ENCODE measurements at places on chromosomes 2 and 18.

DNA sequence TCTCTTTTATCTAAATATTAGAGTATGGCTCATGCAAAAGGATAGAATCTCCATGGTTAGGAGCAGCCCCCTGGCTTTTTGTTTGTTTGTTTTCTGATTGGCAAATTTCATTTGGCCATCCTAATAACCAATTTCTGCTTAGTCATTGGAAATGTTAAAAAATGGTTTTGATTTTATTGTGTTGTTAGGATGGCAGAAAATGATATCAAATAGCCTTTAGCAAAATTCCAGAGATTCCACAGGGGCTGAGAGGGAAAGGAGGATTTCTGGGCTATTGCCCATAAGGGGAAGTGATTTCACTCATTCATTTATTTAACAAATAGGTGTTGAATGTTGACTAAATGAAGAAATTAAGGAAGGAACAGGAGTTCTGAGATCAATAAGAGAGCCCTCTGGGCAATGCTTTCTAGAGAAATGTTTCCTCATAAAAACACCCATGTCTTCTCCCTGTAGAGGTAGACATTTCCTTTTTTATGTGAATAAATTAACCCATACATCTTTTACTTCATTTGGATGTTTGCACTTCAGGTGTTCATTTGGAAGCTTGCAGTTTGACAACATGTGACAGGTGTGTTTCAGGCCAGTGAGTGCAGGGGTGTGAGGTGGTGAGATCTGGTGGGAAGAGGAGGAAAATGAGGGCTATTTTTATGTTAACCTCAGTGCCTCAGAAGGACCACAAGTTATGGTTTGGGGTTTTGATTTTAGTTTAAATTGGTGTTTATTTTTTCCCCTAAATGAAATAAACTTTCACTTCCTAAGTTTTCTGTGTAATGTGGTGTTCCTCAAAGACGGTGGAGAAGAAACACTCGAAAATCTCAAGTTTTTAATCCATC lies 61.7 kb upstream of the EPC2 start:
- no peak for DNase-seq

DNA sequence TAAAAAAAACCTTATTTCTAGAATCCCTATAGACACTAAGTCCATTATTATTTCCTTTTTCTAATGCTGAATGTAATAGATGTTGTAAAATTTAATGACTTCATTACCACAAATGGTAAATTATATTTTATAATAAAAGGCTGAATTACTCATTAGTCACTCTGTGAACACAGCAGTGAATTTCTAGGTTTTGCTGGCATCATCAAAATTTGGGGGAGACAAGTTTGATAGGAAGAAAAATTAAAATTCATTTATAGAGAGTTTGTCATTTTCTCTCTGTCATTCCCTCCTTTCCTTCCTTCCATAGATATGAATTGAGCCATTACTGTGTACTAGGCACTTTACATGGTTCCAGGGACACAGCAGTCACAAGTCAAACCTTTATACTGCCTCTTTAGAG lies 340.9 kb downstream of the TRIB2 start:
- DNase-seq, result no peak

- no peak for DNase-seq
Measured at GRCh38 chr18:34598120-34598635, 111.9 kb upstream of the DTNA start.

DNA sequence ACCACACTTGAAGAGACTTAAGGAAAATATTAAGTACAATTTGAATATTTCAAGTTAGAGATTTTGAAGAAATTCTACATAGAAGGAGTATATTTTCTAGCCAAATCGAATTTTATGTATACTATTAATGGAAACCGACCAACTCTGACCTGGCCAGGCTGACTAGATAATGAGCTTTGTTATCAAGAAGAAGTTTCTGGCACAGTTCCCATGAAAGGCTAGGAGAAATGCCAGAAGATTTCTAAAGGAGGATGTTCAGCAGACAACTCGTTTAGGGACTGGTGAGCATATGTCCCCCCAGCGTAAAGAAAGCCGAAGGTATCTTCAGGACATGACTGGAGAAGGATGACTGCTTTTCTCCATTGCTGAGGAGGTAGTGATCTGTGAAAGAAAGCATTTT lies 127.3 kb downstream of the DIS3L2 start:
- no peak for DNase-seq

- peak; percentile 80 for DNase-seq
Measured at GRCh38 chr2:123245156-123245555, 779.9 kb upstream of the CNTNAP5 start.

GRCh38 chr2:237227592-237228280 lies 142.0 kb downstream of the COPS8 start:
- DNase-seq, result no peak

DNA sequence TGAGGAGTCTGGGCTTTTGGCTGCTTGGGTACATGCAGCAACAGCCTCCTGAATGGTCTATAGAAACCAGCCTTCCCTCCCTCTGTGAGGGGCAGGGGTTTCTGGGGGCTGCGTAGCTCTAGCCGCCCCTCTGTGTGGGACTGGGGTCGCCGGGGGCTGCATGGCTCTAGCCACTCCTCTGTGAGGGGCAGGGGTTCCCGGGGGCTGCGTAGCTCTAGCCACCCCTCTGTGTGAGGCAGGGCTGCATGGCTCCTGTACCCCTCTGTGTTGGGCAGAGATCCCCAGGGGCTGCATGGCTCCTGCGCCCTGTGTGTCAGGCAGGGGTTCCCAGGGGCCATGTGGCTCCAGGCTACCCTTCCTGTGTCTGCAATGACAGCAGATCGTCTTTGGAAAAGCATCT lies 17.6 kb downstream of the HS6ST1 start:
- no peak for DNase-seq

DNA sequence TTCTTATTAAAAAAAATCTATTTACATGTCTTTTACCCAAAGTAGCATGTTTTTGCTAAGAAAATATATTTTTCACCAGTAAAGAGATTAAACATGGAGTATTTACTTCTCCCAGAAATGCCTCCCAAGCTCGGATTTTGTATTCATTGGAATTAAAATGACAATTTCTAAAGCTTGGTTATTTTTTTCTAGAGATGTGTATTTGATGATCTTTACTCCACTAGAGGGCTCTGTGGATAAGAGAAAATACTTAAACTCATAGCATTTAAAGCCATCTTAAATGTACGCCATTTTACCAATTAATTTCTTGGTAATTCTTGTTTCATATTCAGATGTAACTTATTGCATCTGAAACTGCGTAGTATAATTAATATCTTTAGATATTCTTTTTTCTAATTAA lies 461.4 kb downstream of the GALR1 start:
- peak; percentile 21 for DNase-seq

DNA sequence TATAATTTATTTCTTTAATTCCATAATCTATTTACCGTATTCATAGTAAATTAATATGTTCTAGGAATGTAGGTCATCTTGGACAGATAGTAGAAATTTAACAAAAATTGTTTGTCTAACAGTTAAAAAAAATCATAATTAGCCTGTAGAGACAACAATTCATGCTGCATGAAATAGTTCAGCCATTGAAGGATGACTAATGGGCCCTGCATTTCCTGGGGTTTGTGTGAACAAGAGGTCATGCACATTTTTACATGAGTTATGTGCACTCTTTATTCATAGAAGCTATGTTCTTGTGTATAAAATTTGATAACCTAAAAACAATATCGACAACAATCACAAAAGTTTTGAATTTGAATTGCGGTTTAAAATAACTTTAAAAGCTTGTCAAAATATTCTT lies 1663.6 kb downstream of the SUCLG1 start:
- no peak for DNase-seq

GRCh38 chr18:76264876-76265250 lies 230.2 kb downstream of the ZNF516 start:
- DNase-seq, result no peak

GRCh38 chr18:70287731-70288130 lies 1.1 kb upstream of the SOCS6 start:
- no peak for DNase-seq

GRCh38 chr2:240948086-240948485 lies 42.0 kb downstream of the CROCC2 start:
- DNase-seq, result no peak

DNA sequence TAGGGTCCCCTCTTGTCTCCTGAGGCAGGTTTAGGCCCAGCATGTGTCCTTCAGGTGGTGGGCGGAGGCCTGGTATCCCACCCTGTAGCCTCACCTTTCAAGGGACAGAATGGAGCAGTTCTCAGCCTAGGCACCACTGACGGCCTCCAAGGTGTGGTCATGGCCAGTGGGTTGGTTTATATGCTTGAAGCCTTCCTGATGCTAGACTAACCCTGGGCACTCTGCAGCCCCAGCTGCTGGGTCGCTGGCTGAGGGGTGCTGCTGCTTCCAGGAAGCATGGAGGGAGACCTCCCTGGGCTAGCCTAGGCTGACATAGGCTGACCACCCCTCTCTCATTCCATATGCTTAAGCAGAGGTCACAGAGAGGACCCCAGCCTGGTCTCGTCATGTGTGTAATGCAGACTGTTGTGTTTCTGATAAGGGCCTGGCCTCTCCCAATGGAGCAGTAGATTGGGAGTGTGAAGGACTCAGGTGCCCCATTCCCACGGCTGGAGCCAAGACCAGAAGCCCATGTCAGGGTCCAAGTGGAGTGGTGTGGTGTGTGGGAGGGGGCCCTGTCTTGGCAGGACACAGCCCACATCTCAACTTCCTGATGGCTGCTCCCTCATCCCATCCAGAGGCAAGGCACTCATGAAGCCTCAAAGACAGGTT lies 206.6 kb downstream of the DYSF start:
- DNase-seq, result no peak

Data from NCI-H524 (cell line).